CD4-positive, alpha-beta T cell treated with Interleukin-4 for 1 hour (primary cell): ENCODE measurements at places on chromosomes 13 and 19.
A peak's percentile ranks its signal among the peaks of the same experiment; 100 is the strongest.

- DNase-seq: no peak
These were observed 20.1 kb upstream of the ZNRF4 start for GRCh38 chr19:5434970-5435641.

DNA sequence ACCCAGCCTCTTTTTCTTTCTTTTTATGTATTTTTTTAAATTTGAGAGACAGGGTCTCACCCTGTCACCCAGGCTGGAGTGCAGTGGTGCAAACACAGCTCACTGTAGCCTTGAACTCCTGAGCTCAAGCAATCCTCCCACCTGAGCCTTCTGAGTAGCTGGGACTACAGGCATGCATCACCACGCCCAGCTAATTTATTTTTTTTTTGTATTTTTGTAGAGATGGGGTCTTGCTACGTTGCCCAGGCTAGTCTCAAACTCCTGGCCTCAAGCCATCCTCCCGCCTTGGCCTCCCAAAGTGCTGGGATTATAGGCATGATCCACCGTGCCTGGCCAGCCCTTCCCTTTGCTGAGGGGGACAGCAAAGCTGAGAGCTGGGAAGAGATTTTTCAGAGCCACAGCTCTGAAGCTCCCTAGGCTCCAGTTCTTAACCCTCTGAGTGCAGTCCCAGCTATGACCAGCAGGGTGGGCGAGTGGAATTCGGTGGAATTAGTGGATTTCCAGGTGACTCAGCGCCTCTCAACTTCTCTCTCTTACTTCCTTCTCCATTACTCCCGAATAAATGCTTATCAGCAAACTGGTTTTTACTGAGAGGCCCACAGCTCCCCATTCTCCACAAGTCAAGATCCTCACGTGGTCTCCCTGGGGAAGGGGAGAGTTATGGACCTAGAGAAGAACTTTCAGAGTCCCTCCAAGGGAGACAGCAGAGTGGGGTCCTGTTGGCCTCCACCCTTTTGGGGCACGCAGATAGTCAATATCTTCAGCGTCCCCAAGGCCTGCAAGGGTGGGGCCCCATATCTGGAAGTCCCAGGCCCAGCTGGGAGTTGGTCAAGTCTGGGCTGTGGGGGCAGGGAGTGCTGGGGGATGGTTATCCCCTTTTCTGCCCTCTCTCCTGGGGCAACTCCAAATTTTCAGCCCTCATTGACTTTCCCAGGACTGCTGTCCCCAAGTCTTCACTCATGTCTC, 1.2 kb downstream of the BLVRB start:
- peak; percentile 77 for DNase-seq

GRCh38 chr13:35724446-35724845, 248.0 kb upstream of the MAB21L1 start:
- DNase-seq: no peak

DNA sequence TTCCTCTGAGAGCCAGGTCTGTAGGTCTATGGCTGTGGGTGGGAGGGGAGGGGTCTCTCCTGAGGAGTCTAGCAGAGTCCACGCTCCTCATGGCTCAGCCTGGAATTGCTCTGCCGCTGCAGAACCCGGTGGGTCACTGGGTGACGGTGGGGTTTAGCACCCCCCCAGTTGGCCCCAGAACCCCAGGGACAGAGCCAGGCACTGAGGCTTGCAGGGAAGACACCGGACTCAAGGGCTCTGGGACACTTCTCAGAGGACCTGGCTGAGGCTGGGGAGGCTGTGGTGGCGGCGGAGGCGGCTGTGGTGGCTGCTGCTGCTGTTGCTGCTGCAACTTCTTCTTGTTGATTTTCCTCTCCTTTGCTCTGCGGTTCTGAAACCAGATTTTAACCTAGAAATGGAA, 6.1 kb downstream of the CDX2 start:
- no peak for DNase-seq

DNA sequence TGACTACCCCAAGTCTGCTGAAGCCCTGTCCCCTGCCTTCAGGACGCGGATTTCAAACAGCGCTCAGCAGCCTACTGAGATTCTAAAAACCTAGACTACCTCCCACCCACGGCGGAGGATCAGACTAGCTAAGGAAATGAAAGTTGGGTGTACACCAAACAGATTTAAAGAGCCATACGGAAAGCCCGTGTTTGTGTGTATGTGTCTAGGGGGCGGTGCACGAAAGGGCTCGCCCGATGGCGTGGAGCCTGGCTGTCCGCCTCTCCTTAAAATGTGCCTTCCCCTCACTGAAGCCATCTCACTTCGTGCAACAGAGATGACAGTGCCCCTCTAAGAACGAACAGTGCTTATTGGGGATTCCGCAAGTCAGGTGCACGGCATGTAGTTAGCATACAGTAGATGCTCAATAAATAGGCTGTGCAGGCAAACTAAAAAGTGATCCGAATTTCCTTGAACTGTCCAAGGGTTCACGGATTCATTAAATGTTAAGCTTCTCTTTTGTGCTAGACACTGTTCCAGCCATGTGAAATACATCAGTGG, 639 bp downstream of the LENG1 start:
- peak; percentile 32 for DNase-seq

DNA sequence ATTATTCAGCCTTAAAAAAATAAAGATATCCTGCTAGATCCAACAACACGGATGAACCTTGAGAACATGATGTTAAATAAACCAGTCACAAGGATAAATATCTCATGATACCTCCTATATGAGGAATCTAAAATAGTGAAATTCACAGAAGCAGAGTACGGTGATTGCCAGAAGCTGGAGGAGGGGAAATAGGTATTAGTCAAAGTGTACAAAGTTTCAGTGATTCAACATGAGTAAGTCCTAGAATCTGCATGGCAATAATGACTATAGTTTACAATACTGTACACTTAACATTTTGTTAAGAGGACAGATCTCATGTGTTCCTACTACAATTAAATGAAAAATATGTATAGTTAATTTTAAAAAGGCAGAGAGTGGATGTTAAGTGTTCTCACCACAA, 206.6 kb upstream of the SLC10A2 start:
- DNase-seq: no peak

GRCh38 chr19:12954612-12954962, 2.4 kb downstream of the GADD45GIP1 start:
- no peak for DNase-seq

- DNase-seq: no peak
These were observed 1.1 kb upstream of the ONECUT3 start for GRCh38 chr19:1752009-1752756.

- DNase-seq: no peak
These were observed 62.1 kb downstream of the PEPD start for GRCh38 chr19:33459222-33460090.

DNA sequence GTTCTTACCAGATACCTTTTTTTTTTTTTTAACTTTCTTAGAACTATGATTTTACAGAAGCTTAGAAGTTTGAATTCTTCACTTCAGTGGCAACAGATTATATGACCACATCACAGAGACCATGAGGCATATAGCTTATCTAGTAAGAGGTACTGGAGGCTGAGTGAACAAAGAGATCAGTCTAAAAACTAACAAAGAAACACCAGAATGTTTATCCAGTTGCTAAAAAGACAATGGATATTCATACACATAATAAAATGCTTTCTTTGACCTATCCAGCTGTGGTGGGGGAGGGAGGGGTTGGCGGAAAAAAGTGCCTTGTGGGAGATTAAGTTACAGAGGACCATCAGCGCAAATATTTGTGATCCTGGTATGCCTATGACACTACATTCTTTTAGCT, 34.7 kb upstream of the SLITRK6 start:
- DNase-seq: no peak

- peak; percentile 81 for DNase-seq
These were observed 622 bp upstream of the FXYD5 start for GRCh38 chr19:35153701-35154524.

DNA sequence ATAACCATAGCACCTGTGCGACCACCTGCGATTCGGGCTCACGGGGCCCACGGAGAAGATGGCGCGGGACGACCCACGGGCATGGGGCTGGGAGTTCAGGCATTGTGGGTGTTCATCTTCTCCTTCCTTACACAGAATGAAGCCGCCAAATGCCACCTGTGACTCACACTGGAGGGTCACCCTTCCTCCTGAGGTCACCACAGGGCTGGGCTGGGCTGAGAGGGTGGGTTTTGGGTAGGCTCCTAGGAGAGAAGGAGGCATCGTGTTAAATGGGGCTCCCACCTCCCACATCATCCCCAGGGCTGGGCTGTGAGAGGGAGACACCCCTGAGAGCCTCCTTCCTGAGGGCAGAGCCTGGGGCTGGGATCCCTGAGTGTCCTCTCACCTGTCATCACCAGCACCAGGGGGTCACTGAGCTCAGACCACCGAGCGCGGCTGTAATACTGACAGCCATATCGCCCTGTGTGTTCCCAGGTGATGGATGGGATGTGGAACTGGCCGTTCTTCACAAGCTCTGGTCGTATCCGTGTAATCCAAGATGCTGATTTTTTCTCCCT, 1.4 kb downstream of the LILRB2 start:
- DNase-seq: no peak

DNA sequence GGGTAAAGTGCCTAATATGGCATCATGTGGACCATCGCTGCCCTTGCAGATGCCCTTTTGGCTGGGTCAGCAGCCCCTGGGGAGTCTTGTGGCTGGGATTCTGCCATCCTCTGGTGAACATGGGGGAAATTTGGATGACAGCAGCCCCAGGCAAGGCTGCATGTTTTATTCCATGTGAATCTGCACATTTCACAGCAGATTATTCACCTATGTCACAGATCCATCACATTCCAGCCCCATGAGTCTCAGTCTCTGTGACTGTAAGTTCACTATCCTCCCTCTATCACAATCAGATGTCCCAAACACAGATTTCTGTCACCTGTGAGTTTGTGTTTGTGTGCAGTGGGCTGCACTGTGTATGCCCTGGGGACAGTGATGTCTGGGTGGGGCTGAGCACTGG, 36.8 kb upstream of the PSG9 start:
- DNase-seq: no peak

GRCh38 chr13:37905736-37906135, 36.2 kb upstream of the TRPC4 start:
- no peak for DNase-seq

- peak; percentile 41 for DNase-seq
These were observed 366.4 kb downstream of the KLF12 start for GRCh38 chr13:73767747-73768315.

GRCh38 chr13:67306742-67307141, 76.6 kb upstream of the PCDH9 start:
- DNase-seq: no peak

GRCh38 chr19:4974880-4975469, 6.1 kb downstream of the KDM4B start:
- DNase-seq: no peak

- no peak for DNase-seq
These were observed 40.8 kb downstream of the UNC13A start for GRCh38 chr19:17647071-17648020.

DNA sequence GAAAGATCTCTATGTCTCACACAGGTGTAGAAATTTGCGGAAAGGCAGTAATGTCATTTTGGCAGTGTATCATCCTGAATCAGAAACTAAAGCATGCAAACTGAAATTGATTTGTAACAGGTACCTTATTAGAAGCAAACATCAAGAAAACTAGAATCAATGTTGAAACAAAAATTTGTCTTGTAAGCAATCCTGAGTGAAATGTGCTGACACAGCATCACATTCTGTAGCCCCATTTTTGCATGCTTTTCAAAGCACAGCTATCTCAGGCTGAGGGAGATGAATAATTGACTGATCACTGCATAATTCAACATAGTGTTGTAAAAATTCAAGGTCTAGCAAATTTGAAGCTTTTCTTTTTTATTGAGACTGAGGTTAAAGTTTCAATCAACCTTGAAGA, 539.7 kb downstream of the DACH1 start:
- no peak for DNase-seq

GRCh38 chr19:674282-675151, 1.7 kb upstream of the FSTL3 start:
- DNase-seq: no peak

DNA sequence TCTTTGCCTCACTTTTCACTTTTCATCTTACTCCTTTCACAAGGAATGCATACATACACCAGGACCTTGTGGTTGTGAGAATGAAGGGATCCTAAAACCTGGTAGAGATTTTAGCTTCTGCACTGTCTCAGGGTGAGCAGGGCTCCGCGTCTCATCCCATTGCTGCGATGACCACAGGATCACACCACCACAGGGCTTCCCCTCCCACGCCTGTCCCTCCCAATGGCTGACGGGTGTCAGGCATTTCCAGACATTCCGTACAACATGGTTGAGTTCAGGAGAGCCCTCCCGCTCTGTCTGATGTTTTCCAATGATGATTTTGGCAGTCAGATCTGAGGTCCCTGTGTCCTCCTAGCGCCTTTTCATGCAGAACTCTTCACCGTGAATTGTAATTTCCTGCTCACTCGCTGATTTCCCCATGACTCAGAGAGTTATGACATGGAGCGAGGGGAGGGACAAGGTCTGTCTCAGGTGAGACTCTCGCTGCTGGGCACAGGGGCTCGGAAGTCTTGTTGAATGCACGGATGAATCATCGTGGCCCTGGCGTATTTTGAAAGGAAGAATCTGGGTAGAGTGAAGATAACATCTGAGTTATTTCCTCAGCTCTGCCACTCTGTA, 102.8 kb downstream of the TEX29 start:
- DNase-seq: no peak

- DNase-seq: no peak
These were observed 413.5 kb upstream of the HTR2A start for GRCh38 chr13:47310401-47310800.

GRCh38 chr19:29507081-29507860, 18.5 kb upstream of the VSTM2B start:
- no peak for DNase-seq

- DNase-seq: no peak
These were observed 1139.7 kb upstream of the SPRY2 start for GRCh38 chr13:81480634-81481033.
